AG09309 (cell line): ENCODE measurements at places on chromosomes 16 and 17.

- no peak for DNase-seq
These were observed 14.7 kb upstream of the MEOX1 start for GRCh38 chr17:43676471-43676870.

- no peak for DNase-seq
These were observed 2.5 kb upstream of the VASN start for GRCh38 chr16:4369007-4369733.

GRCh38 chr16:67719778-67720144 is 645 bp upstream of the GFOD2 start:
- DNase-seq = peak; percentile 10

- DNase-seq = no peak
These were observed 149.9 kb upstream of the TBX2 start for GRCh38 chr17:61249649-61250299.

DNA sequence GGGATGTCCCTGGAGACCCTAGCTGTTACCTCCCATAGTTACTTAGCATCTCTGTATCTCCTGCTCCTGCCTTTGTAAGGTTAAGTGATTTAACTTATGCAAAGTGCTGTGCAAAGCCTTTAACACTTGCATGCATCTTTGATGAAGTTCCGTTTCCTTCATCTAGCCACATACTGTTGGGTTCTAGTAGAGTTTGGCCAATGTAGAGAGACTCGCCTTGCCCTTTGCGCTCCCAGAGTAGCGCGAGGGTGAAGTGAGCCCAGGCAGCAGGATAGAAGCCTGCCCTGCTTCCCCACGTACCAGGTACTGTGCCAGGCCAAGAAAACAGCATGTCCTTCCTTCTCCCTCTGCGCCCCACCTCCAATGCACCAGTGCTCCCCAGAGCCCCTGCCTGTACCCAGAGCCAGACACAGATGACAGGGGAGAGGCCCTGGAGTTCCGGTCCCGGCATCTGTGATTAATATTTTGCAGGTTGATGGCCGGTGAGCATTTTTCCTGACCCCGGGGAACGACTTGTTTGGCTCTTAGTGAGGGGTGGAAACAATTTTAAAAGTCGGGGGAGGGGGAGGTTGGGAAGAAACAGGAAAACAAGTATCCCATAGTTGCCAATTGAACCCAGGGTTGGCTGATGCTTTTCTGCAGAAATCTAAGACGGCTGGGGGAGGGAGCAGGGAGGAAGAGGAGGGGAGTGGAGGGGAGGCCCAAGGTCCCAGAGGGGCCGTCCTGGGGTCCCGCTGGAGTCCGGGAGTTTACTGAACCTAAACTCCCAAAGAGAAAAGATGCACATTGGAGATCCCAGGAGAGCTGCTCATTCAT is 13.1 kb upstream of the CDC42EP4 start:
- DNase-seq = no peak

DNA sequence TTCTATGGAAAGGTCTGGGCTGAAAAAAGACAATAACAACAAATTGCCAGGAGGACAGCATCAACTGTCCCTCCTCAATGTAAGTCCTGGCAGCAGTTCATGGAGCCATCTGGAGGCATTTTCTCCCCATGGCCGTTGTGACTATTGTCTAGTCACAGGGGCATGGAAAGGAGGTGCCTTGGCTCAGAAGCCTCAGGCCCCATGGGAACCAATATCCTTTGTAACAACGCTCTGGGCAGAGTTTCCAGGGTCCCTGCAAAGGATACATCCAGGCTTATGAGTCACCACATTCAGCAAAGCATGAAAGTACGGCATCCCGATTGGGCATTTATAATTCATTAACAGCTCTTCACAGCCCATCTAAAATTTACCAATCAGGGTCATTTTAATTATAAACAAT is 85.2 kb downstream of the GLG1 start:
- DNase-seq = no peak

GRCh38 chr17:66492561-66493005 is 190.2 kb downstream of the PRKCA start:
- DNase-seq = no peak

DNA sequence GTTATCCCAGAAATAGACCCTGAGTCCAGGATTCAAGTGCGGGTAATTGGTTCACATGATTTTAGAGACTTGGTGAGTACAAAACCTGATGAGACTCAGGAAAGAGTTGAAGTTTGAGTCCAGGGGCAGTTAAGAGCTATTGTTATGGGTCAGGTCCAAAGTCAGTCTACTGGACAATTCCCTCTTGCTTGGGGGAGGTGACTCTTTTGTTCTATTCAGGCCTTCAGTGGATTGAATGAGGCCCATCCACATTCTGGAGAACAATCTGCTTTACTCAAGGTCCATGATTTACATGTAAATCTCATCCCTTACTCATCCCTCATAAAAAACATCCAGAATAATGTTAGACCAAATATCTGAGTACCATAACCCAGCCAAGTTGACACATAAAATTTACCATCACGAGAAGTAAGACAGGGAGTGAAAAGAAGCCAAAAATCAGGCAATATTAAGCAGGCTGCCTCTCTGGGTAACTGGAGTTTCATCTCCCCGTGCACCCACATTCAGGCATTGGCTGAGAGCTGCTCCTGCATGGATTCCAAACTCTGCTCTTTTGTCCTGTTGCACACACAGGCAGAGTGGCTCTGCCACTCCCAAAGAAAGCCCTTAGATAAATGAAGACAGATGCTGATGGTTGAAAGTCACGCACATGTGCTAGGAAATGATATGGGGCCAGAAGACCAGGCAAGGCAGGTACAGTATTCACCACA is 156.0 kb upstream of the SALL1 start:
- DNase-seq = no peak

DNA sequence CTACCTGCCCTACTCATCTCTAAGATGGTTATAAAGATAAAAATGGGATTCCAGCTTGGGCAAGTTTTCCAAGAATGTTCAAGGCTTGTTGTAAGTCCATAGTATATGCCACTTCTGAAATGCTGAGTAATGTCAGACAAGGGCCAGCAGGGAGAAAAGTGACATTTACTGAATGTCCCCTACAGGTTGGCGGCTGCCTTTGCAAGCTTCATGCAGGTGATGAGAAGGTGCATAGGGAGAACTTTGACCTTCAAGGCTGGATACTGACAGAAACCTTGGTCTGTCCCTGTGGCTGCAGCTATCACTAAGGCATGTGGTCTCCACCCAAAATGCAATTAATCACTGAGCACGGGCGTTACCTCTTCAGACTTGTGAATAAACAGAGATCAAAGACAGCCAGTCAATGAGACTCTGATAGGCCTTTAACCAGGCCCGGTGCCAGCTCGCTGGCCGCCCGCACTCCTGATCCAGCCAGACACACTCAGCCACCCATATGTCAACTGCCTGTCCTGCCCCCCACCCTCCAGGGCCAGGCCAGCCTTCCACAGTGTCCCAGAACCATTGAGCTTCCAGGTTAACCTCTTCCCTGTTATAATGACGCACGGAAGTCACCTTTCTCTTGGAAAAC is 26.8 kb upstream of the AXIN2 start:
- no peak for DNase-seq

DNA sequence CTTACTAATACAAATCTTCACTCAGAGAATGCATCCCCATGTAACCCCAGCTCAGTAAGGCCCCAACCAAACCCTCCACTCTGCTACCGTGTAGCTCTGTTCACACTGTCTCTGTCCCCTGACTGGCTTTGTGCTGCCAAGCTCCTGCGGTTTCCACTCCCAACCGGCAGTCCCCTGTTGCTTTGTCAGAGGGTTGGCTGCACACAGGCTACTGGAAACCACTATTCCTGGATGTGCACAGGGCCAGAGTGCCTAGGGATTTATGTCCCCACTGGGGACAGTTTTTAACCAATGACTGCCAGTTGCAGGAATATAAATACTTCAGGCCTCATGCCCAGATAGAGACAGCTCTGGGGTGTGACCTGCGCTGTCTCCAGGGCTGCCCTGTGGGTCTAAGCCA is 157.1 kb upstream of the C16orf82 start:
- DNase-seq = no peak

GRCh38 chr17:33015716-33016346 is 24.2 kb downstream of the SPACA3 start:
- no peak for DNase-seq

GRCh38 chr16:54178478-54178976 is 108.1 kb downstream of the IRX3 start:
- no peak for DNase-seq

- DNase-seq = no peak
These were observed 95.2 kb downstream of the MARF1 start for GRCh38 chr16:15547768-15548096.

DNA sequence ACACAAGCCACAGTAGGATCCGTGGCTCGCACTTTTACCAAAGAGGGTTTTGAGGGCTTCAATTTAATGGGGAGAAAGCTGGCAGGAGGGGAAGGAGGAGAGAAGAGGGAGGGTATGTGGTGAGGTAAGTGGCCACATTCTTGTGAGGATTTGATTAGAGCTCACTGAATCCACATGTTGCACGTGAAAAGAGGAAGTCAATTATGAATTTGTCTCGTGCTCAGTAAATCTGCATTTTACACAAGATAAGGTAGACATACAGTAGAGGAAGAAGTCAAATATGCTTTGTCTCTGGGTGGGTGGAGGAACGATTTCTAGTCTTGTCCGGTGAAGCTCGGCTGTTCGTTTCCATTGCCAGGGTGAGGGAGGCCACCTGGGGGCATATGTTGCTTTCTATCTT is 862 bp downstream of the ZNF232 start:
- no peak for DNase-seq

DNA sequence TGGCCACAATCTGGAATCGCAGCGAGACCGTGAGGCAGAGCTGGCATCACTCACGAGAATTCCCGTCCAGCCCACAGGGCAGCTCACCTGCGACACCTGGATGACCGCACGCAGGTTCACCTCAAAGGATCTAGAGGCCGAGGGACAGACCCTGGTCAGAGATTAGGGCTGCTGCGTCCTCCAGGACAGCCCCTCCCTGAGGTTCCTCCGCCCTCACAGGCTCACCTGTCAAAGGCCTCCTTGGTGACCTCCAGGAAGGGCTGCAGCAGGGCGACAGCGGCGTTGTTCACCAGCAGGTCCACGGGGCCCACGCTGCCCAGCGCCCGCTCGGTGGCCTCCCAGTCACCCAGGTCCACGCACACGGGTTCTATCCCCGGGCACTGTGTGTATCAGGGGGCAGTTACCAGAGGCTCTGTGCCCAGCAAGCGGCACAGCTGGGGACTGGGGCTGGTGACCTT is 834 bp downstream of the DCXR start:
- DNase-seq = no peak
